B cell (primary cell): ENCODE measurements at places on chromosomes 7 and 10. TPM values are rescaled to one million over a fixed set of nuclear protein-coding genes. Genes with fewer than 3 reads are reported as not detected.

The CTNNA3 gene
- not detected in 2 replicates for total RNA-seq

The TAS2R3 gene
- total RNA-seq: 8.6 and 9.5 TPM in 2 replicates

The NPC1L1 gene
- total RNA-seq: not detected in 2 replicates

The PILRA gene
- 9.8 and 10.3 TPM in 2 replicates for total RNA-seq

The CALHM1 gene
- 0.34 and 0.41 TPM in 2 replicates for total RNA-seq

The SLC26A5 gene
- total RNA-seq: not detected in 2 replicates

The LIPM gene
- total RNA-seq: not detected in 2 replicates

The IGF2BP3 gene
- total RNA-seq: 10.0 and 11.3 TPM in 2 replicates

The UBTD1 gene
- 1.7 and 1.8 TPM in 2 replicates for total RNA-seq

The HERPUD2 gene
- 54.6 and 58.8 TPM in 2 replicates for total RNA-seq

The CXCL12 gene
- not detected in 2 replicates for total RNA-seq

The ELFN1 gene
- total RNA-seq: 0.07 and 0.12 TPM in 2 replicates

The TMUB1 gene
- 44.4 and 49.2 TPM in 2 replicates for total RNA-seq

The ZNF777 gene
- total RNA-seq: 14.9 and 16.0 TPM in 2 replicates

The ANXA8L1 gene
- total RNA-seq: not detected in 2 replicates

The UCMA gene
- not detected in 2 replicates for total RNA-seq

- DNase-seq: no peak
Measured at GRCh38 chr7:40599836-40600235, 465.0 kb downstream of the SUGCT start.

- DNase-seq: no peak
Measured at GRCh38 chr10:112587729-112588128, 140.7 kb downstream of the VTI1A start.

GRCh38 chr10:3397231-3397630, 224.6 kb upstream of the PITRM1 start:
- DNase-seq: no peak

DNA sequence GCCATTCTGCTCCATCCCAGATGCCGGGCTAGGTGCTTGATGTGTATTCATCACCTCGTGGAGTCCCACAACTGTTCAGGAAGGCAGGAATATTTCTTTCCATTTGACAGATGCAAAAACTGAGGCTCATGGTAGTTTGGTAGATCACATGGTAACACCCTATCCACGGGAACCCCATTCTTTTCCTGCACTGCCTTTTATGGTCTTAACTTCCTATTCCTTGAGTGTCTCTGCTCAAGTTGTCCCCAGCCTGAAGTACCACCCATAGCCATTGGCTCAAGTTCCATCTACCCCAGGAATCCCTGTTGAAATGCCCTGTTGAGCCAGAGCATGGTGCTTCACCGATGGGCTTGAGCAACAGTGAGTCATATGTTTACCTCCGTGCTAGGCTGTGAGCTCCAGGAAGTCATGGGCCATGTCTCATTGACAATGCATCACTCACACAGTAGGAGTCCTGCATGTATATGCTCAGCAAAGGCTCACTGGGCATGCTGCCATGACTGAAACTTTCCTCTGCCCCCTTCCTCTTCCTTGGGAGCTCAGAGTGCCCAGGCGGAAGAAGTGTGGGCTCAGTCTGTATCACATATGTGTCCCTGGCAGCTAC, 71.7 kb upstream of the ADAM12 start:
- no peak for DNase-seq

GRCh38 chr7:124250297-124251034, 217.6 kb upstream of the TMEM229A start:
- no peak for DNase-seq

DNA sequence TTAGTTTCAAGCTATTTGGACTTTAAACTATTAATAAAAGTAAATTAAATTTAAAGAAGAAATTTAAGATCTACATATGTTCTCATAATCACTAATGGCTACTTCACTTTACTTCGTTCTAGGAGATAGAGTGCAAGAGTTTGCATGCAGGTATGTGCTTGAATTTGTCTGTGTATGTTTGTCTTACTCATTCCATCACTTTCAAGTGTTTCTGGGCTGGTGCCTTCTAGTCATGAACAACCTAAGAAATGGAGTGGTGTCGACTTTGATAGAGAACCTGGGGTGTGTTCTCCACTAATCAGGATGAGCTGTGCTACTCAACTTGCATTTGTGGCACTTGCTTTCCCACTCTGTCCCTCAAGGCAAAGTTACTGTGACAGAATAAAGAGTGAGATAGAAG, 169.9 kb downstream of the KCND2 start:
- no peak for DNase-seq

DNA sequence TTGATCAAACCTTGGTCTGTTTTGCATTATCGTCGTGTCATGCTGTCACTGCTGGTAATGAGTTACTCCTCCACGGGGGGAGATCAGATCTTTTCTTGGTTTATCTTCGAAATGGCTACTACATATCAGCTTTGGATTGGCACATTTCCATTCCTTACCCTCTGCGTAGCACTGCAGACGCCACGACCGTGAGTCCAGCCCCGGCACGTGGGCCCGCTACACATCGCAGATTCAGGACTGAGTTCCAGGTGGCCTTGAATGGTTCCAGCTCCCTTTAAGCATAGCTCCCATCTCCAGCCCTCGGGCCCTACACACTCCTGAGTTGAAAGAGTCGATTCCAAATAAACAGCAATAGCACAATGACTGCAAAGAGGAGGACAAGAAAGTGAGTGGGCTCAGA, 238.6 kb upstream of the PFKP start:
- no peak for DNase-seq

DNA sequence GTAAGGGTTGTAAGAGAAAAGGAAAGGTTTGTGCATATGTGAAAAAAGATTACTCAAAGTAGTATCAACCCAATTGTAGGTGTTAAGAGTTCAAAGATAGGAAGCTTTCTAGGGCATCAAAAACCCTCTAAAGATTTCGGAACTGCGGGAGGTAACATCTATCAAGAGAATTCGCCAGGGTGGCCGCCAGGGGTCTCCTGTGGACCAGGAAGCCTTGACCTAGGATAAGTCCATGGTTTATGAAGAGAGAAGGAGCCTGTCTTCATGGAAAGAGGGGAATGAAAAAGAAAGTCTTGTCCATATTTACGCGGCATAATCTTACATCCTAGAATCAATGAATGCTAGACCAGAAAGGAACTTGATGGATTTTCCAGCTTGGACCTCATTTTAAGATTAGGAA, 140.7 kb upstream of the CALCR start:
- peak; percentile 40 for DNase-seq

DNA sequence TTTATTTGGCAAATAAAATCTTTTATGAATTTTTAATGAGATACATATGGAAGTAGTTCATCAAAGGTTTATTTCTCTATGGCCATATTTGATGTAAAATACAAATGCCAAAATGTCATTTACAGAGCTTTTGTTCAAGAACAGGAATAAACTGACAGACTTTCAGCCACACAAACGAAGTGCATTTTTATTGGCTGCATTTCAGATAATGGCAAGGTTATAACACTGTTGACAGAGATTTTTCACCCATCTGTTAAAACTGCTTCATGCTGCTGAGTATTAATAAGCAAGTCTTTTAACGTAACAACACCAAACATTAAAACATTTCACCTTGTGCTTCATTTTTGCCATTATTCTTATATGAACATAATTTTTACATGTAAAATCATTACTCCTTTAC, 254.4 kb downstream of the ANKRD7 start:
- no peak for DNase-seq

DNA sequence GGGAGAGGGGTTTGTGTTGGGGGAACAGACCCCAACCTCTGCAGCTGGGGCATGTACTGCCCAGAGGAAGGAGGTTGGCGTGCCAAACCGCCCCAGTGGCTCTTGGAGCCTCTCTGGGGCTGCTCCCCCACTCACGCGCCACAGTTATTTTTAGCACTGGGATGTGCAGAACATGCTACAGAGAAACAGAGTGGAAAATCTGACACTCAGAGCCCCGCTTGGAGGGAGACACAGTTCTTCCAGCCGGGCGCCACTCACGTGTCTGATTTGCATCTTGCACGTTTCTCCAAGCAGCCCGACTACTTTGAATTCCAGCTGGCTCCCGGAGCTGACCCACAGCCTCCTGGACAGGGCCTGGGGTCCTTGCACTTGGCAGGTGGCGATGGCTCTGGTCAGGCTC, 182.0 kb downstream of the RPS24 start:
- DNase-seq: no peak

GRCh38 chr7:103124429-103124979, 24.4 kb downstream of the NAPEPLD start:
- no peak for DNase-seq

DNA sequence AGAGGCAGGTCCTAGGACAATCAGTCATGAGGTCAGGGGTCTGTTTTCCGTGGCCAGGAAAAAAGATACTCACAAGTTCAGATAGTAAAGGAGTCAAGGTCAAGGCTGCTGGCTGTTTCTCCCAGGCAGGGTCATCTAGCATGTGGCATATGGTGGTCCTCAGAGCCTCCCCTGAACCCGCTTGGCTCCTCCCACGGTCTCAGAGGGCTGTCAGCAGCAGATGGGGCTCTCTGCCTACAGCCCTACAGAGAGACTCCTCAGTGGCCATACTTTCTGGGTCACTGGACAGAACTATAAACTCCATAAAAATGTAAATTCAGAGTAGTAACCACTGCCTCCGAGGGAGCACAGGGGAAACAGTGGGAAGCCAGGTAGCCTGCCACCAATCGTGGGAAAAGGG, 11.3 kb upstream of the DRGX start:
- DNase-seq: no peak

DNA sequence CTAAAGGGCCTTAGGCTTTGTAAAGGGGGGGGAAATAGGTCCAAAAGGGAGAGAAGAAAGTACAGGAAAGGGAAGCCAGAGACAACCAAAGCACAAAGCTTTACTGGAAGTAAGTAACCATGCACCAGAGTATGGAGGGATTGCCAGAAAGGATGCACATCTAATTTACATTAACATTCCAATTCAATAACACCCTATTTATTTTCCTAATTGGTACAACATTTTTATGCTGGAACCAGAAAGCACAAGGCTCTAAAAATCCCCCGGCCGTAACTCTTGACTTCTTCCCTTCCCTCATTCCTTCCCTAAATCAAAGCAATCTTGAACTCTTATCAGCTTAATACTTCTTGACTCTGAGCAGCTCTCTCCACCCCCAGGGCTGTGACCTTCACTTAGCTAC, 400.0 kb upstream of the CELF2 start:
- no peak for DNase-seq

DNA sequence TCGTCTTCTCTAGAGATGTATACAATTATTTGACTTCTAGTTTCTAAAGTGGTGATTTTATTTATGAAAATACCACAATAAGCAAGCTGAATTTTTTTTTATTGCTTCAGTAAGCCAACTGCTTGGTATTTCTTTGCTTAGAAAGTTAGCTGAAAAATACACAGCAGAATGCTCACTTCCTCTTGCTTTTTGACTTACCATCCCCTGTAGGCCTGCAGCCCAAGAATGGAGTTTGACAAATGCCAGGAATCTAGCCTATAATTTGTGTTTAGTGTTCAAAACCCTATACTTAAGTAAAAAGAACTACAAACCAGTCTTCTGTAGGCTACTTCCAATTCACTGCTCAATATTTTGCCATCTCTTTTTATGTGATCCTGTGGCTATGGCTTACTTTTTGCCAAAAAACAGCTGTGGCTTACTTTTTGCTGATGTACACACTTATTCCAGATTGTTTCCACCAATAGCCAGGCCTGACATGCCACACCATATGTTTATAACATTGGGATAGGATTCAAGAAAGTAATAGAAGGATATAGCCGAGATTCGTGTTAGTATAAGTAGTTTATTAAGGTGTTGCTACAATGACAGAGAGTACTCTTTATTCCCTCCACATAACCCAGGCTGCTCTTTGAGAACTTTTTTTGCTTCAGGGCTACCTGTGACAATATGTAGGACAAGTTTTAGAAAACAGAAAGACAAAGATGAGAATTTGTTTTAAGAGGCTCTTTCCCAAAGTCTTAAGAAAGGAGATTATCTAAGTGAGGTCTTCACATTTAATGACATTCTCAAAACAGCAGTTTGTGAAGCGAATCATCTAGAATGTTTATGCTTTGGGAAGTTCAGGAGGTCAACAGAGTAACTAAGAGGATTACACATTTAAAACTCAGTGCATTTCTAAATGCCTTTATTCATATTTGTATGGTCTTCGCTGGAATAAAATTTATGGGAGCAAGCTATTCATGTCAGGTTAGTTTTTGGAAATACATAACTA, 263.9 kb upstream of the FZD1 start:
- DNase-seq: no peak

GRCh38 chr10:127612-128432, 7.4 kb upstream of the ZMYND11 start:
- peak; percentile 87 for DNase-seq

DNA sequence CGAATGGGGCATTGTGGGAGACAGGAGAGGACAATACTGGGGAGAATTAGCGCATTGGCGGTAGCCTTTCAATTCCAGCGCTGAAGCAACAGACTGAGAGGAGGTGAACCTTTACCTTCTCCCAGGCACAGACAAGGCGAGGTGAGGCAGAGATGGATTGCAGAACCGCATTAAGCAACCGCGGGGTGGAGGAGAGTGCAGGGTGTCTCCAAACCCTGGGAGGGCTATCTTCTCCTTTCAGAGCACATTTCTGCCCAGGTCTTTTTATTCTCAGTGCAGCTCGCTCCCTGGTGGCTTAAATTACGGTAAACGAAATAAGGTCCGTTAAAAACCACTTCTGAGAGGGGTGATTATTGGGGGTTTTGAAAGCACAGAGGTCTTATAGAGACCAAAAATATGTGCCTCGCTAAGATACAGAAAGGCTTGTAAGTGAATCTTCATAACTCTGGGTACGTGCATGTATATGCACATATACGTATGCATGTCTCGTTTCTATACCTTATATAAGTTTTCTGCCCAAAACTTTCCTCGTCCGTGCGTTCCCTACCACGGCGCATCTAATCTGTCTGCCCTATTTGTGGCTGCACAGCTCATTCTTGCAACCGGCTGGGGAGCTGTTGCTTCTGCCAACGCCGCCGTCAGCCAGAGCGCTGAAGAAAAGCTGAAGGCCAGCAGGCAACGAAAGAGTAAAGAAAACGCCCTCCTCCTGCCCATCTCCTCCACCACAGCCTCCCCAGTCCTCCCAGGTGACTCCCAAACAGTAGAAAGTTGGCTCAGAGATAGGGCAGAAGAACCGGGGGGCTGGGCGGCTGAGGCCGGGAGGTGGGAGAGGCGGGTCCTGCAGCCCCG, 895 bp upstream of the ZNF804B start:
- DNase-seq: no peak

DNA sequence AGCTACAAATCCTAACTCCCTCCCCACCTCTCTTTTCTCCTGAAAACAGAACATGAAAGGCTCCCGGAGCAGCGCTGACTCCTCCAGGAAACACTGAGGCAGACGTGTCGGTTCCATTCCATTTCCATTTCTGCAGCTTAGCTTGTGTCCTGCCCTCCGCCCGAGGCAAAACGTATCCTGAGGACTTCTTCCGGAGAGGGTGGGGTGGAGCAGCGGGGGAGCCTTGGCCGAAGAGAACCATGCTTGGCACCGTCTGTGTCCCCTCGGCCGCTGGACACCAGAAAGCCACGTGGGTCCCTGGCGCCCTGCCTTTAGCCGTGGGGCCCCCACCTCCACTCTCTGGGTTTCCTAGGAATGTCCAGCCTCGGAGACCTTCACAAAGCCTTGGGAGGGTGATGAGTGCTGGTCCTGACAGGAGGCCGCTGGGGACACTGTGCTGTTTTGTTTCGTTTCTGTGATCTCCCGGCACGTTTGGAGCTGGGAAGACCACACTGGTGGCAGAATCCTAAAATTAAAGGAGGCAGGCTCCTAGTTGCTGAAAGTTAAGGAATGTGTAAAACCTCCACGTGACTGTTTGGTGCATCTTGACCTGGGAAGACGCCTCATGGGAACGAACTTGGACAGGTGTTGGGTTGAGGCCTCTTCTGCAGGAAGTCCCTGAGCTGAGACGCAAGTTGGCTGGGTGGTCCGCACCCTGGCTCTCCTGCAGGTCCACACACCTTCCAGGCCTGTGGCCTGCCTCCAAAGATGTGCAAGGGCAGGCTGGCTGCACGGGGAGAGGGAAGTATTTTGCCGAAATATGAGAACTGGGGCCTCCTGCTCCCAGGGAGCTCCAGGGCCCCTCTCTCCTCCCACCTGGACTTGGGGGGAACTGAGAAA, 30.4 kb downstream of the PFKFB3 start:
- DNase-seq: no peak
